Stimulated activated CD8-positive, alpha-beta memory T cell treated with anti-CD3 and anti-CD28 coated beads, Interleukin-4, amount 100 ng/mL, for 1 hour (primary cell): ENCODE measurements at places on chromosomes 16 and 17.

GRCh38 chr17:44219108-44219615 lies 313 bp downstream of the UBTF start:
- DNase-seq, result no peak

- no peak for DNase-seq
Observed at GRCh38 chr17:57282296-57282695, 26.0 kb downstream of the MSI2 start.

- no peak for DNase-seq
Observed at GRCh38 chr17:65756760-65757159, 195.3 kb upstream of the AXIN2 start.

DNA sequence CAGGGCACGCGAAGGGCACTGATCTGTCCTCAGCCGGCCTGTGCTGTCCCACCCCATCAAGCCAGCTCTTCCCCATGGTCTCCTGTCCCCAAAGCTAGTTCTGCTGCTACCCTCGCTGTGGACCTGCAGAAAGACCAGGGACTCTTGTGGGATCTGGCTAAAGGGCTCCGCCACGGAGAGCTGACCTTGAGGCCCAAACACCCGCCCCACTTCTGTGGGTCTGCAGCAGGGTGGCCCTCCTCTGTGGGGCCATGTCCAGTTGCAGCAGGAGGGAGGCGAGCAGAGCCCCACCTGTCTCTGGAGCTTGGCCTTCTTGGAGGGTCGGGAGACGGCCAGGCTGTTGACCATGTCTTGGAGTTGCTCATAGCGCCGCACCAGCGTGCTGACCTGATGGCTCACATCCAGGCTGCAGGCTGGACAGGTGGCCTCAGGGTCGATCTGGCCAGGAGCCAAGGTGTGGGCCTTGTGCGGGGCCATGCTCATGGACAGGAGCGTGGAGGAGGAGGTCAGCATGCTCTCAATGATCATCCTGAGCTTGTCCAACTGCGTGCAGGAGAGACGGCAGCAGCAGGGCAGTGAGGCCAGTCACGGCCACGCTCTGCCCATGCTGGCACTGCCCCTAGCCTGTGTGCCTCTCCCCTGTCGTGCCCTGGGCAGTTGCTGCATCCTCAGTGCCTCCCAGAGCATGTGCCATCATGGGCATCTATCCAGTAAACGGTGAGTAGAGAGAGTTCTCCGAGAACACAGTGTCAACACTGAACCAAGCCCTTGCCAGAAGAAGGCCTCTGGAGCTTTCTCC lies 16.6 kb downstream of the UBALD2 start:
- DNase-seq, result no peak

GRCh38 chr16:80640316-80640715 lies 99.5 kb downstream of the DYNLRB2 start:
- no peak for DNase-seq

DNA sequence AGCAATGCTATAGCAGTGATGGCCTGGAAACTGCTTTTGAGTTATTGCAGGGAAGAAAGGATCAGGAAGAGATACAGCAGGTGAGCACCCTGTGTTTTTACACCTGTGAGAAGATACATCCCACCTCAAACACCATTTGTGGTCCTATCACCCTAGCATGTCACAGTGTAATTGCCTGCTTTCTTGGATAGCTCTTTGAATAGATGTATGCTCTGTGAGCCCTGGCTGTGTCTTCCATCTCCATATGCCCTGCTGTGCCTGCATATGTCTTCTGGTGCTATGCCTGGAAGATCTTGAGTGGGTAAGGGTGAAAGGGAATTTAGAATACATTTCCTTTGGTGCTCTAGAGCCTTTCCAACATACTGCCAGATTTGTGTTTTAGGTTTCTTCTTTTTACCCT lies 15.5 kb downstream of the HLF start:
- no peak for DNase-seq

GRCh38 chr17:81396722-81397313 lies 1.6 kb downstream of the BAHCC1 start:
- DNase-seq, result no peak
